ENCODE measurements at places on chromosomes 7 and 10. TPM values are rescaled to one million over a fixed set of nuclear protein-coding genes. Genes with fewer than 3 reads are reported as not detected.
A peak's percentile ranks its signal among the peaks of the same experiment; 100 is the strongest.

Gene HABP2
- not detected for total RNA-seq

Gene GALNT11
- total RNA-seq = 32.7 TPM

Gene ERV3-1
- 70.6 TPM for total RNA-seq

Gene ATG9B
- 9.4 TPM for total RNA-seq

Gene TMEM229A
- not detected for total RNA-seq

Gene PSMG3
- total RNA-seq = 56.6 TPM

Gene ADAM22
- total RNA-seq = 91.9 TPM

Gene HTRA1
- total RNA-seq = 1.4 TPM

Gene FRMD4A
- 70.6 TPM for total RNA-seq

- no peak for DNase-seq
These were observed 89.8 kb upstream of the LRRC4 start for GRCh38 chr7:128120976-128121490.

GRCh38 chr7:115822380-115822779 is 208.2 kb downstream of the TFEC start:
- no peak for DNase-seq

DNA sequence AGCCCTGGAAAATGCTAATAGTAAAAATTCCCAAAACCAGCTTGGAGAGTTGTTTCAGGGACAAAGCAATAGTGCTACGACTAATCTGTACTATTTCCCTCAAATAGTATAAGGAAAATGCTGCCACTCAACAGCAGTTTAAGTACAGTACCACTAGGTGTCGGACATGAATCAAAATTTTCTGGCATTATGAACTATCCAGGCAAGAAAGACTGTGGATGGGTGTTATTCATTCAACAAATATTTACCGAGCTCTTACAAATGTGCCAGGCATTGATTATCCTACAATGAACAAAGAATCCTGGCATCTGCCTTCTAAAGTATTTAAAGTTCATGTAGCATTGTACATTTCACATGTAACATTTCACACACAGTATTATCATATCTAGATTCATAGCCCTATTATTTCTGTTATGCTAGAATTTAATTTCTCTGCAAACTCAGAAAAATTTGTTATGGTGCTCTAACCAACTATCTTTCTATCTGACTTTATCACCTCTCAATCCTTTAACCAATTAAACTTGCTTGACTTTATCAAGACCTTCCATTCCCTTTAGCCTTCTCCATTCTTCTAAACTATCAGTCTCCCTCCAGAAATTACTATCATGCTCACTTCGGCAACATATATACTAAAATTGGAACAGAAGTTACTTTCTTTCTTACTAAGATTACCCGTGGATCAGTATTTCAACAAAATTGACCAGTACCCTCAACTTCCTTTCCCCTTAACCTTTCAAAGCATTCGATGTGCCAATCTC is 80.6 kb downstream of the ARHGAP21 start:
- no peak for DNase-seq

DNA sequence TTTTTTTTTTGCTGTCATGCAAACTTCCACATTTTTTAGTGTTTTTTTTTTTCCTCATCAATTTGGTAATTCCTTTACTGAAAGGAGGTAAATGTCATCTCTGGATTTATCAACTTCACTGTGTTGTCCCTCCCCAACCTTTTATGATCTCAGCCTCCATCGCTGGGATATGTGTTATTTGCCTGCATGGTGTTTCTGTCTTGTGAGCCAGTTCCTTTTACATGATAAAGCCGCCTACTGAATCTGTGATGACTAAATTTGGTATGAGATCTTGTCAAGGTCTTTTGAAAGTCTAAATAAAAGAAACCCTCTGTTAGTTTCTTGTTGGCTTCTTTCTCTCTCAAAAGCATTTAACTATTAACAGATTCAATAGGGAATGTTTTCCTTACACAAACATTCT is 39.3 kb downstream of the TAS2R41 start:
- DNase-seq = no peak

DNA sequence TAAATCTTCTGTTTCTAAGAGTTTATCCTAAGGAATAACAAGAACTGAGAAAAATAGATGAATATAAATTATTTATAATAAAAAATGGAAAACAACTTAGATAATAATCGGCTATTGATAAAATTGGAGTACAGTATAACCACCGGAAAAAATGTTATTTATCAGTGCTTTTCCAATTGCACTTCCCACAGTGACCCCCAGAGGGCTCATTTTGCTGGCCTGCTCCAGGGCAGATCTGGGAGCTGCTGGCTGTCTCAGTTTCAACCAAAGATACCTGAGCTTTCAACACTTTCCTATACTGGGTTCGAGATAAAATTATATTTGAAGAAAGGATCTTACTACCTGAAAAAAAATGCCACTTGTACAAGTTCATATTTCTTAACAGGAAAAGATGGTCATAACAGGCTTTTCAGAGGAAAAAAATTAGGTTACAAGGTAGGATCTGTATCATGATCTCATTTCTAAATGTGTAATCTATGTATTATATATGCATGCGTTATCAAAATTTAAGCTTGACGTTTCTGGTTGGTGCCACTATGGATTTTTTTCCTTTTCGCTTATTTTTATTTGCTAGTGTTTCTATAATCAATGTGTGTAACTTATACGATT is 165.7 kb downstream of the NPSR1 start:
- DNase-seq = peak; percentile 78

DNA sequence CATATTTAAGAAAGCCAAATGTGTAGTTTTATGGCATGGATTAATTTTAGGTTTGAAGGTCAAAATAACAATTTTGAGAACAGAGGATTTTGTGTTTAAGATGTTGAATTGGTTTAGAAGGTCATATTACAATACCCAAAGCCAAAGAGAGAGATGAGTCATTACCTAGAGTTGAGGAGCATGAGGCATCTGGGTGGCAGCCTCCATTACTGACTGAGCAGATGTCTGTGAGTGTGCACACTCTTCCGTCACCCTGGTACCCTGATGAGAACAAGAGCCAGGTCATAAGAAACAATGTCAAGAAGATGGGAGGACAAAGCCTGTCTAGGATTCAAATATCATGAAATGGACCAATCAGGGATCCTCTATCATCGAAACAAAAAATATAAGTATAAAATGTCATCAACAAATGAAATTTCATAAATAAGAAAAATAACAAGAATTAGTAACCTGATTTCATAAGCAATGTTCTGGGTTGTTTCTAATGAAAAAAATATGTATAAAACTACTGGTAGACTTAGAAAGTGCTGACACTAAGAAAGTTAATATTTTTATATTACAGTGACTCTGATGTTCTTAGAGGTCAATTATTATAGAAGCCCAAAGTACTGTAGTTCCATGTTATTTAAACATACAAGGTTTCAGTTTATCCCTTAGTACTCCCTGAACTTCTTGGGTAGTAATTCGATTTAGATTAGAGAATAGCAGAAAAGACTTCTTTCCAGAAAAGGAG is 20.0 kb downstream of the CUBN start:
- DNase-seq = no peak

- peak; percentile 46 for DNase-seq
These were observed 6.5 kb downstream of the FZD8 start for GRCh38 chr10:35635576-35635975.

DNA sequence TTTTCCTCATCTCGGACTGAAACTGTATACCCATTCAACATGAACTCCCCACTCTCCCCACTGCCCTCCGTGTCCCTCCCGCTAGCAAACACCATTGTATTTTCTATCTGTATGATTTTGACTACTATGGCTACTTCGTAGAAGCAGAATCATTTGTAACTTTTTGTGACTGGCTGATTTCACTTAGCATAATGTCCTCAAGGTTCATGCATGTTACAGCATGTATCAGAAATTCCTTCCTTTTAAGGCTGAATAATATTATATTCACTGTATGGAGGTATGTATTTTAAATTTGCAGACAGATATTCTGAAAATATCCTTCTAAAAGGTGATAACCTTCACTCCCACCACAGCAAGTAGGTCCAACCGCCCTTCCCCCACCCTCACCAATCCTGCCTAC is 42.9 kb upstream of the MMD2 start:
- DNase-seq = no peak

GRCh38 chr10:102718220-102718619 is 3.8 kb downstream of the SFXN2 start:
- no peak for DNase-seq

DNA sequence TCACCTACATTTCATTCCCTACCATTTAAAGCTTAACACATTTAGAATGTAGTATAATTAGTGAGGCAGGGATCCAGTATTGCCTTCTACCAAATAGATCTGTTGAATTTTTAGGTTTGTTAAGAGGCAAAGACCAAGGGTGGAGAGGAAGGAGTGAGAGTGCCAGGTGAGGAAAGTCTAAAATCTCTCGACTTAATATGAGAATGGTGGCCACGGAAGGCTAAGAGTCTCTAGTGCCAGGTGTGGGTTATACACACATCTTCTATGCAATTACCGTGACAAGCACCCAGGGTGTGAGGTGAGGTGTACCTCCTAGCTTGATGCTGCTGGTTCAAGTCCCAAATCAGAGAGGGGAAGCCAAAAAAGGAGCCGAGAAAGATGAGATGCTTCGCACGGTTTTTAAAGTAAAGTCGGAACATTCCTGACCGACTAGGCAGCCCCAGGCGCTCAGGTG is 439 bp downstream of the IQUB start:
- no peak for DNase-seq

DNA sequence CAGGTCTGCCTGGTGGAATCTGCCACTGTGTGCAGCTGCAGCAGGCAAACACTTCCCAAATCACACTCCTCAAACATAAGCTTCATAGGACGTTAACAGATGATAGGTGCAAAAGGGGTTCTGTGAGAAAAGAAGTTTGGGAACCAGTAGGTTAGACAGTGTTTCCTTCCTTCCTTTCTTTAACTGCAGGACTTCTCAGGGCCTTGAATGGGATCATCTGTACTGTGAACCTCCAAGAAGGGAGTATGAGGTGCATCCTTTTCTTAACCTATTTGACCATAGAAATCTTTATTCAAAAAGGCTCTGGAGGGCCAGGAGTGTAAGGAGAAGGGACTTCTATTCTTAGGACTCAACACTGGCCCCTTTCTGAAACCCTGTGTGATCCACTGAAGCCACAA is 33.0 kb downstream of the CAMK2B start:
- DNase-seq = no peak

DNA sequence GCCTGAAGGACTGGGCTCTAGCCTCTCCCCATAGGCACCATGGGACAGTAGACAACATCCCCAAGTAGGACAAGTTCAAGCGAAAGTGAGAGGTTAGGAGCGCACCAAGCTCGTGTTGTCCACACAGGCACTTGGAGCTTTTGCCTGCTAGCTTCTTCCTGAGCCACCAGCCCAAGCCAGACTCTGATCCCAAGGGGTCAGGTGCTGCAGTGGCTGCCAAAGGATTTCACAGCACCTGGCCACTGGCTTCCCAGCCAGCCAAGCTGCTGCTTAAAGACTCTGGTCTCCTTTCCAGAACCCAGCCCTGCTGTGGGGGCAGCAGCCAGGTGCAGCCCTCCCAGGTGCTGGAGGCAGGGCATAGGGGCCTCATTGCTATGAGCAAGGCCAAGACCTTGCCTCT is 33.0 kb upstream of the UNC5B start:
- no peak for DNase-seq

GRCh38 chr7:1646957-1647891 is 22.9 kb upstream of the ELFN1 start:
- DNase-seq = peak; percentile 85

DNA sequence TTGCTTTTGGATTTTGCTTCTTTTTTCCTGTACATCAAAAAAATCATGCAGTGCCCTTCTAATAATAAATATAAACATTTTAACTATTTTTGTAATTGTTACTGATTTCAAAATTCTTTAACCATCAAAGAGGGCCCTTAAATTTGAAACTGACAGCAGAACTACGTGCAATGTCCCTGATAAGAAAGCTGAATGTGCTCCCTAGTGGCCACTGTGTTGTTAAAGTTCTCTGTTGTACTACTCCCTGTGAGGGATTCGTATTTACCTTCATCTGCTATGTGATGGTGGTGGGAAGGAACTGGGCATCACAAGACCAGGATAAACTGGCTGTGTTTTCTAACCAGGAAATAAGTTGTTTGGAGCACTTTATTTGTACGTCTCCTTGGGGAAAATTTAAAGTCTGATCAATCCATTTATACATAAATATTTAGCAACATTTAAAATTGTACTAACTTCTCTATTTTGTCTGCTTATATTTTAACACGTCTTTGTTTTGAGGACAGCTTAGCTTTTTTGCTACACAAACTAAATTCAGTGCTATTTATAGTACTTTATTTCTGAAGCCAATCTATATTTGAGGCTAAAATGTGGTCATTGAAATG is 322.4 kb downstream of the HGF start:
- no peak for DNase-seq

GRCh38 chr10:71719042-71719441 is 536 bp downstream of the C10orf105 start:
- no peak for DNase-seq

- no peak for DNase-seq
These were observed 4.7 kb downstream of the AFAP1L2 start for GRCh38 chr10:114399576-114399975.

- no peak for DNase-seq
These were observed 9.8 kb upstream of the MAPK8 start for GRCh38 chr10:48296576-48297098.

- DNase-seq = no peak
These were observed 143.8 kb upstream of the SLC13A1 start for GRCh38 chr7:123343611-123344010.

DNA sequence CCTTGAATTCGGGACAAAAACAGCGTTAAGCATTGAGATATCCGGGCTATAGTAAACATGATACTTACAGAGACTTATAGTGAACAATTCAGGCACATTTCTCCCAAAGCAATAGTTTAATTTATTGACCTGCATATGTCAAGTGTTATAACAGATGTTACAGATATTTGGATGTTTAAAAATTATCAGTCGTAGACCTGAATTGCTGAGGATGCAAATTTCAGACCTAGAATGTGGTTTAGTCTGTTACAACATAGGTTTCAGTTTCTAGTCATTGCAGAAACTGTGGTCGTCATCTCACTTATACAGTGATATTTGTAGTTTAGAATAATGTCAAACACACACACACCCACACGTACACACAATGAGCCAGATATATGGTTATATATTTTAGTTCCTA is 85.2 kb downstream of the VTI1A start:
- DNase-seq = no peak

DNA sequence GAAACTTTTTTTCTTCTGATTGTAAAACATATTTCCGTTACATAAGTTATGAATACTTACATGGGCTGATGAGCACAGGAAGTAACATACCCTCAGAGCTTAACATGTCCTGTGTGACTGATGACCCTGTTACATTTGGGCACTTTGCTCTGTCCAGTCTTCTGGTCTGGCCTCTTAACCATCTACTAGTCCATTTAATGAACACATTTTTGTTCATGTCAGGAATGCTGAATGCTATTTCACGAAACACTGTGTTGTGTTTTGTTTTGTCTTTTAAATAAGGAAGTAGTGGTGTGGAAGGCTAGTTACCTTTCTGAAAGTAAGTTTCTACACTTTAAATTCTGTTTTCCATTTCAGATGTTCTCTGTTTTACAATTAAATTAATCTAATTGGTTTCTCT is 77.7 kb downstream of the RBM33 start:
- DNase-seq = no peak

DNA sequence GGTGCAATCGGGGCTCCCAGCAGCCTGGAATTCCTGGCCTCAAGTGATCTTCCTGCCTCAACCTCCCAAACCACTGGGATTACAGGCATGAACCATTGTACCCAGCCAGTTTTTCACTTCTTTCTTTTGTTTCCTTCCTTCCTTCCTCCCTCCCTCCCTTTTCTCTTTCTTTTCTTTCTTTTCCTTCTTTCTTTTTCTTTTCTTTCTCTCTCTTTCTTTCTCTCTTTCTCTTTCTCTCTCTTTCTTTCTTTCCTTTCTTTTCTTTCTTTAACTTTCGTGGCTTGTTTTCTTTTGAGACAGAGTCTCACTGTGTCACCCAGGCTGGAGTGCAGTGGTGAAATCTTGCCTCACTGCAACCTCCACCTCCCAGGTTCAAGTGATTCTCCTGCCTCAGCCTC is 12.3 kb downstream of the ORAI2 start:
- no peak for DNase-seq
